ENCODE measurements at places on chromosomes 6 and 20. TPM values are rescaled to one million over a fixed set of nuclear protein-coding genes. Genes with fewer than 3 reads are reported as not detected.

The MDFI gene
- 0.54 TPM for total RNA-seq

The BYSL gene
- 49.1 TPM for total RNA-seq

The SYCP2L gene
- total RNA-seq, result 2.4 TPM

The RHAG gene
- 0.23 TPM for total RNA-seq

The CENPW gene
- total RNA-seq, result 62.1 TPM

The PCSK2 gene
- total RNA-seq, result not detected

The SOX18 gene
- 18.7 TPM for total RNA-seq

The ADGB gene
- total RNA-seq, result not detected

The EBF4 gene
- 6.8 TPM for total RNA-seq

The DEFB124 gene
- not detected for total RNA-seq

The SLA2 gene
- total RNA-seq, result 0.13 TPM

The SLC2A10 gene
- 1.6 TPM for total RNA-seq

The ID4 gene
- total RNA-seq, result 0.10 TPM

The BTNL2 gene
- total RNA-seq, result not detected

The HLA-DQA2 gene
- not detected for total RNA-seq

The EPPIN gene
- total RNA-seq, result not detected

The LRRC1 gene
- 13.8 TPM for total RNA-seq

The HLA-C gene
- total RNA-seq, result 170 TPM

The BMP5 gene
- 17.7 TPM for total RNA-seq

The SIGLEC1 gene
- 0.03 TPM for total RNA-seq
